ENCODE measurements at places on chromosomes 2 and 18. TPM values are rescaled to one million over a fixed set of nuclear protein-coding genes. Genes with fewer than 3 reads are reported as not detected.

Gene PLCD4
- total RNA-seq: 1.5 TPM

Gene ARHGEF33
- total RNA-seq: 0.42 TPM

Gene MOGAT1
- total RNA-seq: not detected

- no peak for DNase-seq
Measured at GRCh38 chr2:45152691-45153090, 143.4 kb upstream of the SIX2 start.

DNA sequence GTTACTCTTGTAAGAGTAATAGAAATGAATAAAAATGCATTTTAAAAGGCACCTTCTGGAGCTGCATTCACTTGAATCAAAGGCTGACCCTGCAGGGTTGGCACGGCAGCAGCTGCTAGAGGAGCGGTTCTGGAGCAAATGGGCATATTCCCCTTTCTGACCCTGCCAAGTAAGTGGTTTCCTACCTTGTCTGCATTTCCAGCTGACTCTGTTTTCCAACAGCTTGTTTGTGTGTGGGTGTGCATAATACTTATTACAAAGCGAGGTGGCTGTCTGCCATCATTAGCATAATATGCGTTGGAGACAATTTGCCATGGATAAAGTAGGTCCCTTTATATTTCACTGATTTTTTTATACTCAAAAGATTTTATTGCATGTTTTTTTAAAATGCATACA, 21.3 kb upstream of the TTN start:
- DNase-seq: no peak

GRCh38 chr2:63990072-63990471, 29.2 kb downstream of the VPS54 start:
- no peak for DNase-seq

- DNase-seq: no peak
Measured at GRCh38 chr2:127235082-127235702, 15.1 kb upstream of the CYP27C1 start.

GRCh38 chr2:40244251-40244650, 207.6 kb downstream of the SLC8A1 start:
- no peak for DNase-seq

Data from suprapubic skin (tissue), 4 donors.